Activated CD8-positive, alpha-beta memory T cell treated with anti-CD3 and anti-CD28 coated beads, Interleukin-2, amount 10 ng/mL, durations not matched to agents 7 days and 5 days (primary cell): ENCODE measurements at places on chromosomes 1 and 21.

DNA sequence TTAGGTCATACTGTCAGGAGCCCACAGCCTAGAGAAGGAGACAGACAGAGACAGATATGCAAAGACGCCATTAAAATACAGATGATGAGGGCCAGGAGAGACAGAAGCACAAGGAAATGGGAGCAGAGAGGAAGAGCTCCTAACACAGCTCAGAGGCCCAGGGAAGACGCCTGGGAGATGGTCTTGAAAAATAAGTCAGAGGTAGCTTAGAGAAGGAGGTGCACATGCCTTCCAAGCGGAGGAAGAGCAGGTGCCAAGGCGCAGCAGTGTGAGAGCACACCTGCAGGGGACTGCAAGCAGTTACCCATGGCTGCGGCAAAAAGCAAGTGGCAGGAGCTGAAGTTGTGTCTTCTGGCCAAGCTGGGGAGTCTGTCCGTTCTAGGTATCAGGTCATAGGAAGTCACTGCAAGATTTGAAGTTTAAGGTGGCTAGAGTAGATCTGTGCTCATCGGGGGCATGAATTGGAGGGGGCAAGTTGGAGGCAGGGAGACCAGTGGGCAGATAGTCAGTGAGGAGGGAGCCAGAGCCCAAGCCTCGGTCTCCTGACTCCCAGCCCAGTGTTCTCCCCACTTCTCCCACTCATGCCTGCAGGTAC is 1.3 kb upstream of the TRABD2B start:
- no peak for DNase-seq

DNA sequence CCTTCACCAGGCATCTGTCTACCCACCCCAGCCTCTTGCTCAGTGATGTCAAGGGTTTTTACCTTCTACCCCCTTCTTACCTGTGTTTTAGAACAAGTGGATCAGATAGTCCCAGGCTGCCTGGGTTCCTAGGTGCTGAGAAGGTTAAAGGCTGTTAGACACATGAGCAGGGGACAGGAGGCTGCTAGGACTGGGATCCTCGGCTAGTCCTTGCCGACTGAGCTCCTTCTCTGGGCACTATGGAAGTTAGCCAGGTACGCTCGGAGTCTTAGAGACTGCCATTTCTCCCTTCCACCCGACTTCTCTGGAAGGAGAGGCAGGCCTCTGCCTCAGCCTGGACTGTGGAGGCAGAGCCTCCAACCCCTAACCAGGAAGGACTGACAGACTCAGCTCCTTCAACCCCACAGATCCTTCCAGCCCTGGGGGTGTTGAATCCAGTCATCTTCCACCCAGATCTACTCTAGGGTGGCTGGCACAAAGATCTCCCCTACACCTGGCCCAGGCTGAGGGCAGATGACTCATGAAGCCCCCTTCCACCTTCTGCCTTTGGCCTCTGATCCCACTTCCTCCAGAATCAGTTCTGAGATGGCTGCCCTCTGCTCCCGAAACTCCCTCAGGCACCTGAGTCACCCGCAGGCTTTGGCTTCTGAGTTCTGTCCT is at the start of gene DYNLT4:
TSS of gene DYNLT4 (minus strand) at position 648 of the 660 bp plus-strand sequence. CDS start 683 bp downstream, outside the sequence.
- DNase-seq = no peak

GRCh38 chr1:177568622-177569021 is 397.9 kb downstream of the BRINP2 start:
- no peak for DNase-seq

DNA sequence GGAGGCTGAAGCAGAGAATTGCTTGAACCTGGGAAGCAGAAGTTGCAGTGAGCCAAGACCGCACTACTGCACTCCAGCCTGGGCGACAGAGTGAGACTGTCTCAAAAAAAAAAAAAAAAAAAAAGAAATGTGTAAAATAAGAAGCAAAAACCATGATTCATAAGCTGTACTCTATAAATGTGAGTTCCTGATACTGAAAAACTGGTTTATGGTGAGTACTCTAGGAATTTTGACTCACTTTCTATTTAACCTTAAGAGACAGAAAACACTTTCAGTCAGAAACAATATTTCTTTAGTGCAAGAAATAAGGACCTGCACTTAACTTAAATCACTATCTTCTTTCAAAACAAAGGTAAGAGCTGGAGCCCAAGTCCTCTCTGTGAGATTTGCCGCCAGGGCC is 19.9 kb upstream of the POU2F1 start:
- no peak for DNase-seq

- DNase-seq = no peak
These were observed 180.6 kb upstream of the EDN2 start for GRCh38 chr1:41664861-41665640.

GRCh38 chr1:211247921-211248320 is 11.2 kb upstream of the RCOR3 start:
- DNase-seq = no peak
